Fibroblast of lung (primary cell): ENCODE measurements at places on chromosomes 6 and 20.

GRCh38 chr20:38275815-38276550 lies 15.4 kb upstream of the KIAA1755 start:
- DNase-seq: peak; percentile 91

GRCh38 chr20:37421988-37422387 lies 76.0 kb downstream of the SRC start:
- DNase-seq: peak; percentile 29

DNA sequence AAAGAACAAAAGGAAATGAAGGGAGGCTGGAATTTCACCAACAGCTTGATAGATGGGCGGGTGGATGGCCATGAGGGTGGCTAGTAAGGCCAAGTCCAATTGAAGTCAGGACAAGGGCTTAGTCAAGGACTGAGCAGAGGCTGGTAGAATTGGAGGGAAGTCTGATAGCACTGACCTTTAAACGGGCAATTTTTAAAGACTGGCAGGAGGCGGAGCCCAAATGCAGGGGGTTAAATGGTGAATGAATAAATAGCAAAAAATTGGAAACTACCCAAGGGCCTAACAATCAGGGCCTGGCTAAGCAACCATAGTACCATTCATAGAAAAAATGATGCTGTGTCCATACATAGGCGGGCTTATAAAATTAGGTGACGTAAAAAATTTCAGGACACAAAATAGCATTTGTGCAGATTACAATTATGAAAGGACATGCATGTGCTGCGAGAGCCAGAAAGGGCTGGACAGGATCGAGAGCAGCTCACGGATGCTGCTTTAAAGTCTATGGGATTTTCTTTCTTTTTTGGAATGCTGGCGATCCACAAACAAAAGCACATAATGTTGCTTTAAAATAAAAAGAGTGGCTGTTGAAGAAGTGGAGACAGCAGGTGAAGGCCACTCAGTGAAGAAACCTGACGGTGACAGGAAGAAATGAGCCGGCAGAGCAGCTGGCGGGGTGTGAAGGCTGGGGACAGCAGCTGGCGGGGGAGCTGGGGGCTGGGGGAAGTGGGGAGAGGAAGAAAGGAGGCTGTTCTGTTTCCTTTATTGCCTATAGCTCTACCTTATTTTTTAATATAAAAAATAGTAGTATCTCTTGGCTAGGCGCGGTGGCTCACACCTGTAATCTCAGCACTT lies 42.8 kb upstream of the TAF8 start:
- DNase-seq: no peak

- no peak for DNase-seq
These were observed 465.9 kb downstream of the KIF16B start for GRCh38 chr20:16107172-16107870.

DNA sequence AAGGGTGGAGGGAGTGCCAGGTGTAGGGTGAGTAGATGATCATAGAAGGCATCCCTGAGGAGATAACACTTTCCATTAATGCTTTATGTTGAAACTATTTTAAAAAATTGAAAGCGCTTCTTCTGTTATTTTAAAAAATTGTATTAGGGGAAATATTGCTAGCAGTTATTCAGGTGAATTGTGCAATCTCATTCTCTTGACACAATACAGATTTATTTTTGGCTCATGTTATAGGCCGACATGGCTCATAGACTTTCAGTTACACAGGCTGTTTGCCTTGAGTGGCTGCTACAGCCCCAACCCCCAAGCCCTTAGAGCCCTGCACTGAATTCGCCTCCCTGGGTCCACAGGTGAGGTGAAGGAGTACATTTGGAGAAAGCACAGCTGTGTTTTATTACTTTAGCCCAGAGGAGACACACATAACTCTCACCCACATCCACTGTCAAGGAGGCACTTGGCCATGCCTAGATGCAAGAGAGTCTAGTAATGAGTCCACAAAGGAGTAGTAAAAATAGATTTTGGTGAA lies 228.2 kb downstream of the RFPL4B start:
- no peak for DNase-seq

GRCh38 chr20:58046311-58046710 lies 182.1 kb downstream of the ANKRD60 start:
- DNase-seq: no peak

GRCh38 chr20:3927486-3928291 lies 38.5 kb downstream of the PANK2 start:
- no peak for DNase-seq

GRCh38 chr20:20561172-20561571 lies 151.3 kb downstream of the RALGAPA2 start:
- DNase-seq: no peak

- DNase-seq: peak; percentile 54
These were observed 85.4 kb downstream of the HFE start for GRCh38 chr6:26172608-26172968.

- DNase-seq: no peak
These were observed 60.9 kb upstream of the MC3R start for GRCh38 chr20:56187534-56188165.

DNA sequence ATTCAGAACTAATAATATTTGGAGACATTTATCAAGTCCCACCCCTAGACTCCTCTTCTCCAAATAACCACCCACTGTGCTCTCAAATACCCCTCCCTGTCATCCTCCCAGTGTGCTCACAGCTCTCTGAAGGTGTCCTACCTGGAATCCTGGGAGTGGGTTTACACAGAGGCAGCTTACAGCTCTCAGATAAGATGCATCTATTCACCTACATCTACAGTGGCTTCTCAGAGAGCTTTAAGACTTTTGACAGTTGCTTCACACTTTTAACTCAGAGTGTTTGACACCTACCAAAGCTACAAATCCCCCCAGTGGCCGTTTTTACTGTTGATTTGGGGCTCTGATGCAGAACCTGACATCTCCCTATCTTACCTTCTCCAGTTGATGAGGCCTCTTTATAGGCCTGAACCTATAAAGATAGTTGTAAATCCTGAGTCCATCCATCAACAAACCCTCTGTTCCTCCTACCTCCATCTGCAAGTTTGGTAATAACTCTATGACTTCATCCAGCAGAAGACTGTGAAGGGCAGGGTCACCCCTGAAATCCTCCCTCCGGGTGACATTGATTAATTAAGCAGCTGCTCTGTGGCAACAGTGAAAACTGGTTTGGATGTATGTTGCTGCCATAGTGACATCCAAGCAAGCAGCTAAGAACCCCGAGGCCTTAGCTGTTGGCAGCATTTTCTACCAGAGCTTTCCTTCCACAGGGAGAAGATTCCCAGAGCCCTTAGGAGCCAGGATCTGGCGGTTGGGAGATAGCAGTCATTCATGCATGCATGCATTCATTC lies 226.1 kb upstream of the RREB1 start:
- peak; percentile 22 for DNase-seq

DNA sequence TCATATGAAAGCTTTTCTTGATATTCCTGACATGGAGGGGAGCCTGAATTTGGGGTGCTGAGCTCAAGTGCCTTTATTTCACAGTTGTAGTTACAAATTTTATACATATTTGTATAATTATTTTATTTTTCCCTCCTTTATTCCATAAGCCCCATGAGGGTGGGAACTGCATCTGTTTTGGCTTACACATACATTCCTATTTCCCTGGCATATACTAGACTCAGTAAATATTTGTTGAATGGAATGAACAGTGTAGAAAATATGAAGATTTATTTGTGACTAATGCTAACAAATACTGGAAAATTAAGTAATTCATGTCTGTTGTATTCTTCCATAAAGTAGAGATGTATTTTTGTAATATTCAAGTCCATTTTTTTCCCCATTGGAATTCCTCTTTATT lies 127.1 kb downstream of the MYO6 start:
- no peak for DNase-seq
